ENCODE measurements at places on chromosomes 7 and 10.

DNA sequence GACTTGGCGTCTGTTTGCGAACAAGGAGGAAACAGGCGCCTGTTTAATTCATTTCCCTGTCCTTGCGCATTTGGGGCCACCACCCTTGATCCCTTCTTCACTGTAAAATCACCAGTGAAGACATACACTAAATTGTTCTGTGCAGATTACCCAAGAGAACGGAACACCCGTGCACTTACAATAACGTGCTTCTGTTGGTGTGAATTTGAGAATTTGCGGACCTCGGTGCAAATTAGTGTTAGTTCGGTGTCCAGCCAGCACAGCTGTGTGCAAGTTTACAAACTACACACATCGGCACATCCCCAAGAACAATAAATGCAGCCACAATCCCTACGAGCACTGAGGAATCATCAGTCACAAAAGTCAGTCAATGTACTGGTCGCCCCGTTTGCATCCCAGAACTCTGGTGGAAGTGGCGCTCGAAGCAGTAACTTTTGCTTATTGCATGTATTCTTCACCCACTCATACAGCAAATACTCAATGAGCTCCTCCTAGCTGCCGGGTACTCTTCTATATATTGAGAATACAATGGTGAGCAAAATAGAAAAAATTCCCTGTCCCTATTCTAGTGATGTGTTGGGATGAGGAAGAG, 786 bp upstream of the CNOT4 start:
- DNase-seq, result no peak

GRCh38 chr10:121080281-121080891, 229.2 kb downstream of the WDR11 start:
- no peak for DNase-seq

GRCh38 chr7:19587291-19587690, 121.5 kb downstream of the POLR1F start:
- no peak for DNase-seq

GRCh38 chr10:117264782-117265181, 23.9 kb downstream of the SLC18A2 start:
- no peak for DNase-seq

- no peak for DNase-seq
These were observed 38.2 kb downstream of the ZNF467 start for GRCh38 chr7:149735181-149735602.

DNA sequence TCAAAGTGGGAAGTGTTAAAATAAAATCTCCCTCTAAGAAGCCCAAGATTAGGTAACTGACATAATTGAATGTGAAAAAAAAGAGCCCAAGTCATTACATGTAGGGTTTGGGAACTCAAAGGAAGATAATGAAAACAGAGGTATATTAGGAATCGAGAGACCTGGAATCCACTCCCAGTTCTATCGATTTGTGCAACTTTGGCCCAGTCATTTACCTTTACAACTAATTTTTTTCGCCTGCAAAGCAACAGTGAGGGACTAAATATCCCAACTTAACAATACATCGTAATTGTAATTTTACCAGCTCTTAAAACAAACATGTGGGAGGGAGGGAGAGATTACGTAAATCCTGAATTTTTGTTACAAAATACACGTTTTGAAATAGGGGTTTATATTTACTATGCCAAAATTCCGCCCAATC, 1.4 kb downstream of the MINDY3 start:
- no peak for DNase-seq

DNA sequence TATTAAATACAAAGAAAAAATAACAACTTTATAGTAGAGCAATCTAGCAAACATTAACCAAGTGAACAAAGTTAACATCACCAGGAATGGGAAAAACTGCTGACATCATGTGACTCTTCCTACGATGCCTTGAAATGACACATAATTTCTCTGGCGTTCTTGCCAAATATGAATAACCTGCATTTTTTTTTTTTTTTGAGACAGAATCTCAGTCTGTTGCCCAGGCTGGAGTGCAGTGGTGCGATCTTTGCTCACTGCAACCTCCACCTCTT, 126.5 kb upstream of the VKORC1L1 start:
- DNase-seq, result no peak

DNA sequence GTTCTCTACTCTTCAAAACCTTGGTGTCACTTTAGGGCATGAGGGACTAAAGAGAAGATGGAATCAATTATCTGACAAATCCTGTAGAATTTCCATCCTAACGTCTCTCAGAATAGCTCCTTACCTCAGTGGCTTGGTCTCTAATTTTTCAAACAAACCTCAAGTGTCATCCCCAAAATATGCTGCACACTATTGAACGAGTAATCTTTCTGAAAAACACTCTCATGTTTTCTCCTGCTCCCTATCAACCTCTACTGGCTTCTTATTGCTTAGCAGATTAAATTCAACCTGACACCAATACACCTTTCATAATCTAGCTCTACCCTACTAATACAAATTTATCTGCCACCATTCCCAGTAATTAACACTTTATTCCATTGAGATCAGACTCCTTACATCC, 8.5 kb downstream of the CNOT4 start:
- no peak for DNase-seq

GRCh38 chr7:102983602-102984001, 70.8 kb downstream of the LRRC17 start:
- DNase-seq, result no peak

DNA sequence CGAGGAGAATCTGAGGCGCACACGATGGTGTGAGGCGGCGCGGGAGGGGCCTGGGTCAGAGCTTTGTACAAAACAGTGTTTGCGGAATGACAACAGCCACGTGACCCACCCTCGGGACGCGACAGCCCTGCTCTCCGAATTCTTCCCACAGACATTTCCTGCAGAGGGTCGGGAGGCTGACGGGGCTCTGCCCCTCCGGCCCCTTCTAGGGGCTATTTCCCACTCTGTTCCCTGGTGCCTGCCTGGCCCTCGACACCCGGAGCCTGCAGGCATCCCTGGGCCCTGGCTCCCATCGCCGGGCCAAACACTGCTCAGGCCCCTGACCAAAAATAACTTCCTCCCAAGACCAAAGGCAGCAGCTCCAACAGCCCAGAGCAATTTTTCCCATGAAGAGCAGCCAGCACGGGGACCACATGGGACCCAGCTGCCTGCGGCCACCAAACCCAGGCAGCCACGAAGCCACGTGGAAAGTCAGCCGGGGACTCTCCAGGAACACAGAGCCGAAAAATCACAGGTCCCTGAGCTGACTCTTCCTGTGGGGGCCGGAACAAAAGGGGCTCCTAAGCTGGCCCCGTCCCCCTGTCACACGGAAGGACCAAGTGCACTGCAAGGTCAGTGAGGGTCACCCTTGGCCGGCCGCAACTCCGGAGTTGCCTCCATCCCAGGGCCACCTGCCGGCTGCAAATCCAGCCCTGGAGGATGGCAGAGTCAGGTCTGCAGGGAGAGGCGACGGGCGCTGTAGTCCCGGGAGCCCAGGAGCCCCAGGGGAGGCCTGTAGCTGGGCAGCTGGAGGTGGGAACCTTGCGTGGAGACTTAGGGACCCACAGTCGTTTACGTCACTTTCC, 42.0 kb downstream of the PAPOLB start:
- DNase-seq, result no peak

DNA sequence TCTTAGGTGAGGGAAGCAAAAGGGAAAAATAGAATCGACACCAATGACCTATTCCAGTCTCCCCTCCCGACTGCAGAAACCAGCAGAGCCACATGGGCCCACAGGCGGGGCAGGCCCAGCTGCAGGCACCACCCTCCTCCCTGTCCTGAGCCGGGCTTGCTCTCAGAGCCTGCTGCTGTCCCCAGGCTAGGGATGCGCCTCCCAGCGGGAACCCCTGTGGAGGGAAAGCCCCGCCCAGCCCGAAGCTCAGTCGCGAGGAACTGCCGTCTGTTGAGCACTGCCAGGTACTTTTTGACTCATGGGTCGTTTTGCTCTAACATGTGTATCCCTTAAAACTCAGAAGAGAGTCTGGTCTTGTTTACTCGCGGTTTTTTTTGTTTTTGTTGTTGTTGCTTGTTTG, 124.5 kb upstream of the RET start:
- DNase-seq, result no peak

GRCh38 chr10:43225004-43225786, 41.7 kb downstream of the RASGEF1A start:
- DNase-seq, result no peak

DNA sequence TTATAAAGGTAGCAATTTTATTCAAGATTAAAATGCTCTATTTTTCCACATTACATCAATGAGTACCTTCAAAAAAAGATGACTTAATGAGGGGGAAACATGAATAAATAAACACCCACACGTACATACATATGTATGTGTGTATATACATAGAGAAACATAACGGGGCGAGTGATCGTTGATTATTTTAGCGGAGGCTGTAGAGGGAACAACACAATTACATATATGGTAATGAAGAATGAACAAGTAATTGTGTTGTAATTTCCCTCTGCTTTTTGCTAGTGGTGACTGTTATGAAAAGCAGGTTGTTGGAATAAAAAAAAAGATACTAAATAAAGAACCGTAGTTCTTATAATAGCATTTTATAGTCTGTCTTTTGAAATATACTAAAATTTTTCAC, 63.2 kb downstream of the CACNB2 start:
- DNase-seq, result no peak

DNA sequence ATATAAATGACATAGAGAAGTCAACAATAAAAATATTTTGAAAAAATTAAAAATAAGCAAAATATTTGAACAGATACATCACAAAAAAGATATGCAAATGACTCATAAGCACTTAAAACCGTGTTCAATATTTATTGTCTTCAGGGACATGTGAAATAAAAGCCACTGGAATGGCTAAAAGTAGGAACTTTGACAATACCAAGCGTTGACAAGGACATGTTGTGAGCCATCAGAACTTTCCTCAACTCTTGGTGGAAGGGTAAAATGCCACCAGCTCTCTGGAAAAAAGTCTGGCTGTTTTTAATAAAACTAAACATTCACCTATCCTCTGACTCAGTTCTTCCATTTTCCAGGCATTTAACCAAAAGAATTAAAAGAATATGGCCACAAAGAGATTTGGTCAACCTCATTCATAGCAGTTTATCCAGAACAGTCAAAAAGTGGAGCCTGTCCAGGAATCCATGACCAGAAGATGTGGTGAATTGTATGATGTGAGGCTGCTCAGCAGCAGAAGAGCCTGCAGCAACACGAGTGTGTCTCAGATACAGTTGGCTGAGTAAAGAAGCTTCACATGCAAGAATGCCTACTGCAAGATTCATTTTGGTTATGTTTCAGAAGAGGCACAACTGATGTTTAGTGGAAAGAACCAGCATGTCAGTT, 7.1 kb upstream of the KLF6 start:
- DNase-seq, result no peak

- no peak for DNase-seq
These were observed 63.0 kb downstream of the CDHR3 start for GRCh38 chr7:106026101-106026500.
